ENCODE measurements at places on chromosomes 4 and X.

DNA sequence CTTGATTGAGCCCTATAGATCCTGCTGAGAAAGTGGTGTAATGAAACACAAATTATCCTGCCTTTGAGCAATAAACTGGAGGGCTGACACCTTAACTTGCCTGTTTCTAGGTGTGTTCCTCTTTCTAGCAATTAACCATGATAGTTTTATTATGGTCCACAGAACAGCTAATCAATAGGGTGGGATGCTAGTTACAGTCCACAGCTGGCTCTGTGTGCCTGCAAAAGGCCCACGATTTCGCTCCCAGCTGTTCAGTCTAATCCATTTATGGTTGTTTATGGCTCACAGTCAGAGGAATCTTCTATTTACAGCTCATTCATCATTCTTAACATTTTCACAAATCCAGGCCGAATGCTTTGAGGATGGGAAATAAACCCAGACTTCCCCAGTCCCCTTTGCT, 674.9 kb downstream of the SMARCA1 start:
- no peak for DNase-seq

GRCh38 chr4:41665636-41666207, 82.8 kb downstream of the PHOX2B start:
- DNase-seq, result no peak

- no peak for DNase-seq
Observed at GRCh38 chr4:184528051-184528450, 53.7 kb upstream of the IRF2 start.

GRCh38 chr4:76376534-76376933, 44.4 kb downstream of the CCDC158 start:
- no peak for DNase-seq

DNA sequence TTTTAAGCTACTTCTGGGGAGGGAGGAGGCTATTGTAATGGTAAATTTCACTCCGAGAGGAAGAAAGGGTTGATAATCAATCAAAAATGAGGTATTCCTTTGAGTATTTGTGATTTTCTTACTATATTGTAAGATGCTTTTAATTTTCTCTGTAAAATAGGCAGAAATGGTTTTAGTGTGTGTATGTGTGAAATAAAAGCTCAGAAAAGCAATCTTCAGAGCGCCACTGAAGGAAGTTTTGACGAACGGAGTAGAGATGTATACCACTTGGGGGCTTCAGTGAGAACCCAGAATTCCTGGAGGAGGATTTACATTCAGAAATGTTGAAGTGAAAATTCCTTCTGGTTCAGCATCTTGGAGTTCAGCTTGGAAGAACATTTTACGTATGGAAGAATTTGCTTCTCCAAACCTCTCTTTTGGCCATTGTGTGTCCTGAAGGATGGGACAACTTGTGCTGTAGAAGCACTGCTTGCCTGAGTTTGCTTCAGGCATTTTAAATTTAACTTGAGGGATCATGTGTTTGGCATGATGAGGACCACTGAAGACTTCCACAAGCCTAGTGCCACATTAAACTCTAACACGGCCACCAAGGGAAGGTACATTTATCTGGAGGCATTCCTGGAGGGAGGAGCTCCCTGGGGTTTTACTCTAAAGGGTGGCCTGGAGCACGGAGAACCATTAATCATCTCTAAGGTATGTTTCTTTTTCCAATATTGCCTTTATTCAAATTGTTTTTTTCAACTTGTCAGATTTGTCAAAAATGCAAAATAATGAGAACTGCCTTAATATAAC, 695 bp downstream of the SHROOM3 start:
- no peak for DNase-seq

DNA sequence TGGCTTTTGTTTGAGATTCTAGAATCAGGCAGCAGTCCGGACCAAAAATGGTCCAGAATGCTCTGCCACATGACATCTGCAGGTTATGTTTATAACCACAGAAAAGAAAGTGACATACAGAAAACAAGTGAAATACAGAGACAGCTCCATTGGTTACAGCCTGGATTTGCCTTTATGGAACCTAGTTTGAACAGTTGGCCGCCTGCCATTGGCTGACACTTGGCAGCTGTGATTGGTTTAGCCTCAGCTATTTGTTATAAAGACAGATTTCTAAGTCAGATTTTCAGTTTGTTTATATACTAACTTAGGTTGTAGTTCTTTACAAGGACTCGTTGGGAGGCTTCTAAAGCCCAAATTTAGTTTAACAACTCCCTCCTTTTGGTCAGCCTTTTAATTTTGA, 40.8 kb upstream of the IL9R start:
- no peak for DNase-seq

DNA sequence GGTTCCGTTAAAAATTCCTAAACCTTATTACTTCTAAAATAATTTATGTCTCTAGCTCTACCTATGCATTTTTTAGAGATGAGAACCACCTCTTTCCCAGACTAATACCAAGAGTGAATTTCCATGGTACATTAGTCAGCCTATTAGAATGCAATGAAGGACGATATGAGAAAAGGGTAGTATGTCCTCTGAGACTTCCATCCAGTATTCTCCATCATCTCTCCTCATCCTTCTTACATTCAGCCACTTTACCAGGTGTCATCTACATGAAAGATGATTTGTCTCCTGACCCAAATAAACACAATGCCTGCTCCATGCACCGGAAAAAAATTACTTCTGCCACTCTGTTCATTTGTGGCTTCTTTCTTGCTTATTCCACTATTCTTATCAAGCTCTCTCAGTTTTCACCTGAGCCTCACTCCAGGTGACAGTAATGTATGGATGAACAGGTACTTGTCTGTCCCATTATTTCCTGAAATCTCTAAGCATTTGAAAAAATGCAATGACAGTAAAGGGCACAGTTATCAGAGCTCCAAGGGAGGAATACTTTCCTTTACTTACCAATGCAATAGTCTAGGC, 97.9 kb downstream of the MAB21L2 start:
- no peak for DNase-seq

DNA sequence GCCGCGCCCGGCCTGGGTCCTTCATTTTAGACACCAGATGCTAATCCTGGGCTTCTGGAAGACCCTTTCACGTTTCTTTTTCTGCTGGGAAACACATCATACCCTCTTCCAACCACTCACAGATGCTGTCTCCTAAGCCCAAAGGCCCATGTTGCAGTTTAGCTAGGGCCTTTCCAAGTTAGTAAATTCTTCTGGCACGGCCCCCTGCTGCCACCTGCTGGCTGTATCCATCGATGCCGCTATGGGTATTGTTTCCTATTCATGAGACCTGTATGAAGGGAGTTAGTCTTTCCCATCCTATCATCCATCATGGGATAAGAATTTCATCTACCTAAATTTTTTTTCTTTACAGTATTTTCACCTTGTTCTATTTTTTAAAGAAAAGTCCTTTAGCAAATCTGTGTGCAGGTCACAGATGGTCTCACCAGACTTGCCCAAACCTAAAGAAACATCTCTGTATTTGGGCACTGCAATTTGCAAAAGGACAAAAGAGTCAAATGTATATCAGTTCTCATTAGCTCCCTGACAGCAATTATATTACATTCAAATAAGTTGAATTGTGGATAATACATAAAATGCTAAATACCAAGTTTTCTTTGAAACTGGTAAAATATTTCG, 37.8 kb upstream of the SLC9A7 start:
- peak; percentile 32 for DNase-seq

DNA sequence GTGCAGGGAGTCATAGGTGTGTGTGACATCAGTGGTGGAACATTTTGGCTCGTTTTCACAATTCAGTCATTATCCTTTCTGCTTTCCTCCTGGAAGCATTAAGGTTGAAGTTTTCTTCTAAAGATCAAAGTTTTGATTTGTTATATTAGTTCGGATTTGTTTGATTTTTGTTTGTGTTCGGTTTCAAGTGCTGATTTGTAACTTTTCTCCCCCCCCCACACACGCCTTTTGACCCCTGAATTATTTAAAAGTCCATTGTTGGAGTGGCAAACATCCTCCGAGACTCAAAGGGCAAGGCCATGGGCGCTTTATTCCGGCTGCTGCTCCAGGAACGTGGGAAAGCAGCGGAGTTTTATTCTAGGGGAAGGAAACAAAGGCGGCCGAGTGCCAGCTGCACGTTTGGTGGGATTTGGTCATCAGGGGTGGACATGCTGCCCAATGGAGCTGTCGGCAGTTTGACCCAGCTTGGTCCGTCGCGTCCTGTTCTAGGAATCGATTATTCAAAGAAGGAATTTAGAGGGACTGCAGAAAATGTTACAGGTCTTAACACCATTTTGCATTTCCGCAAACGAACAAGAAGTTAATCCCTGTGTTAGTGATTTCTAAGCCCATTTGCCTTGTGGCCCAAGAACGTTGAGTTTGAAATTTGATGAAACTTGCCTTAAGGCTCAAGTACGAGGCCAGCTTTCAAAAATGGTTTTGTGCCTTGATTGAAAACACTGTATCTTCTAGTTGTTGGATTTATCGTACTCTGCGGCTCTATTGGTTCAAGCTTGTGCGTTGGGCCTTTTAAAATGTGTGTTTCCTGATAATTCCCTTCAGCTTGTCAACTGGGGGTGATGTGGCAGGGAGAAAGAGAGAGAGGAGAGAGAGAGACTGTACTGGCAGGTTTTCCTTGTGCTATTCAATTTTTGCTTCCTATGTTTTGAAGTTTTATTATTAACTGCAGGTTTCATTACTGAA, 565 bp upstream of the ZNF41 start:
- DNase-seq, result no peak

GRCh38 chr4:92387459-92388069, 83.8 kb downstream of the GRID2 start:
- no peak for DNase-seq

GRCh38 chrX:114272096-114272686, 311.7 kb upstream of the HTR2C start:
- DNase-seq, result no peak

DNA sequence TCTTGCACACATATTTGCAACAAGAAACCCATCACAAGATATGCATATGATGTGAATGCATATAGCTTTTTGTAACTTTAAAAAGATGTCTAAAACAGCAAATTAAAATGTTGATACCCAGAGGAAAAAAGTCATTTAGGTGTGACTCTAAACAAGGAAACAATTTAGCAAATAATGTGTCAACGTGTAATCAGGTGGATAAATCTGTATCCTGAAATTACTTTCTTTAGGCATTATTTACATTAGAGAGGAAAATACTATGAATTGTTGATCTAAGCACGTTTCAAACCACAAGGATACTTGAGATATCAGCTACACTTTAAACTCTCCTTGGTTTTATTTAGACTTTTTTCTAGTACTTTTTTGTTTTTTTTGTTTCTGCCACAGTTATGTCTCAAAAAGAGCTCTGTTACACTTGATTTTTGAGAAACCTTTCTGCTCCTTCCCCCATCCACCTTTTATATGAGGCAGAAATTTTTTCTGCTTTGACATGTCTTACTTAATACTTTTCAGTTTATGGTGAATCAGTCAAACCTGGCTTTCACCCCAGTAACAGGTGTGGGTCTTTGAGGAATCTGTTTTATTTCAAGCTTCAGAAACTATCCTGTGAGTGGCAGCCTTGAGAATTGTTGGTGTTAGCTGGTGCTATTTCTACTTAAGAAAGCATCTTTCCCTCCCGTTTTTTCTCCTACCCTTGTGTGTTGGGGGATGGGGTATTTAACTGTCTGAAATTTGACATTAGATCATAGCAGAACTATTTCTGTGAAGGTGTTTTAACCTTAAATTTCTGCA, 1.9 kb downstream of the NPNT start:
- no peak for DNase-seq

GRCh38 chr4:24024605-24025004, 134.8 kb upstream of the PPARGC1A start:
- DNase-seq, result no peak

DNA sequence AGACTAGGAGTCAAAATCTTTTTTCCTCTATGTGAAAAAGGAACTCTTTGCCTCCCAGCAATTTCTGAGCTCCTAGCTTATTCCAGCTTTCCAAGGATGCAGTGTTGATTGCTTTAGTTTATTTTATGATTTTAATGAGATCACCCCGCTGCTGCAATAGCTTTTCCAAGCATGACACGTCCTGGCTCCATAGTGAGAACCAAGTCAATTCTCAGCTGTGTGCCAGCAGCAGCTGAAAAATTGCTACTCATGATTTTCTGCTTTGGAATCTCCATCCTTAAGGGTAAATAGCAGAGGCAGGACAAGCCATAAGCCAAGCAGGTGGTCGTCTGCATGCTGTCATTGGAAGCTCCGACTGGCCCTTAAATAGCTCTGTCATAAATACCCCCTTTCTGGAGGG, 64.5 kb downstream of the FTHL17 start:
- no peak for DNase-seq

- no peak for DNase-seq
Observed at GRCh38 chr4:75848891-75849290, 53.4 kb downstream of the PPEF2 start.

GRCh38 chr4:8938137-8938536, 66.5 kb upstream of the HMX1 start:
- no peak for DNase-seq

DNA sequence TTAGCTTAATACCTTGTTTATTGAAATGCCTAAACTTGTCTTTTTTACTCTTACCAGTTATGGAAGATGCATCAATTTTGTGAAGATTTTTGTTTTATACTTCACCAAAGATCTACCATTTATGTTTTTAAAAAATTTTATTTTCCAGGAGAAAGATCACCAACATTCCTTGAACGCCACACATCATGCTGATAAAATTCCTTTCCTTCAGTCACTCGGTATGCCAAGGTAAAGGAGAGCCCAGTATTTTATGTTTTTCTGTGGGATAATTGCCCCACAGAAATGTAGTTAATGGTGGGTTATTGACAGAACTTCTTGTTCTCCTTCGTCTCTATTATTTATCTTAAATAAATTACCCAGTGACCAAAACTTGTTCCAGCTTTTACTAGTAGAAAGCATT, 217.0 kb downstream of the GC start:
- no peak for DNase-seq

GRCh38 chr4:74203467-74203866, 45.5 kb downstream of the MTHFD2L start:
- no peak for DNase-seq

DNA sequence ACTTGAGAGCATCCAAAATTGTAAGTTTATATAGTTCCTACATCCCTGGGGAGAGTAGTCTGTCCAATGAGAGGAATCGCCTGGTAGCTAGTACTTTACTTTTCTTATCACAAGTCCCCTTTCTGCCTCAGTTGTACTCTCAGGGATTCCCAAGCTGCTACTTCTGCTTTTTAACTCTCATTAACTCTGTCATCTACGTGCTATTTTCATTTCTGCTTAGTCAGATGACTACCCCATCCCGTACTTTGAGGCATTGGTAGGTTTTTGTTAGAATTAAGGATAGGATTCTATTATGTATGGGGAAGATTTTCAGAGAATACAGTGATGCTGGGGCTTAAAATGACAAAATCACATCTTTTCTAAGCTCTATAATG, 24.7 kb downstream of the RBPJ start:
- no peak for DNase-seq

DNA sequence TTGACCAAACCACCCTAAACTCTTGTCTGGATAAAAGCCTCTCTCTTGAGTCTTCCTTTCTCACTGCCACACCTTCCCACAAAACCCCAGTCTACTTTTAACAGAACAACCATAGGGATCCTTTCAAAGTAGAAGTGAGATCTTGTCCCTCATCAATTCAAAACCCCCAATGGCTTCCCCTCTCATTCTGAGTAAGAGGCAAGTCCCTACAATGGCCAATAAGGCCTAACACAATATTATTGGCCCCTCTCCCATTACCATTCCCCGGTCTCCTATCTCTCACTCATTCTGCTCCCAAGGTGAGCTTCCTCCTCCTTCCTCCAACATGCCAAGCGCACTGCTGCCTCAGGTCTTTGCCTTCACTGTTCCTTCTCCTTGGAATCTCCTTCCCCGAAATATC, 57.1 kb downstream of the REELD1 start:
- DNase-seq, result no peak

GRCh38 chrX:41538707-41539106, 91.6 kb downstream of the NYX start:
- DNase-seq, result no peak

GRCh38 chrX:7045238-7045955, 102.1 kb upstream of the STS start:
- DNase-seq, result no peak

Measured in T-helper 17 cell (primary cell).